Stromal cell of bone marrow (primary cell): ENCODE measurements at places on chromosomes 11 and 22.
A peak's percentile ranks its signal among the peaks of the same experiment; 100 is the strongest.

- DNase-seq, result no peak
Measured at GRCh38 chr11:118437208-118438125, 1.2 kb downstream of the KMT2A start.

DNA sequence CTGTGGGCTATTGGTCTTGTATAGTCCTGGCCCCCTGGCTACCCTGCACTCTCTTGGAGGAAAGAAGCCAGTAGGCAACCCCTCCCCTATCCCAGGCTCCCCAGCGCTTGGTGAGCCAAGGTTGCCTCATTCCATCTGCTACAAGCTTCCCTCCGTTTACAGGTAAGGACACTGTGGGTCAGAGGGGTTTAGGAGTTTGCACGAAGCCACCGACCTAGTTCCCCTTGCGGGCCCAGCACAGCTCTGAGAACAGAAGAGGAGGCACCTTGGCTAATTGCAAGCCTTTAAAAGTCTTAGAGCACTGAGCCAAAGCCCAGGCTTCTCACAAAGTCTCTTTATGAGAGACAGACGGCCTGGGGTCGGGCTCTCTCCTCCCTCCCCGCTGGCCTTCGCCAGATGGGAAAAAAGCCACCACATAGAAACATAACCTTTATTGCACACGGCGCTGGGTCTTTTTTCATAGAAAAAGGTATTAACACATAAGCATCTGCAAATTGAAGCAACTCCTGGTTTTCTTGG, 99.8 kb downstream of the CEP164 start:
- DNase-seq, result no peak

DNA sequence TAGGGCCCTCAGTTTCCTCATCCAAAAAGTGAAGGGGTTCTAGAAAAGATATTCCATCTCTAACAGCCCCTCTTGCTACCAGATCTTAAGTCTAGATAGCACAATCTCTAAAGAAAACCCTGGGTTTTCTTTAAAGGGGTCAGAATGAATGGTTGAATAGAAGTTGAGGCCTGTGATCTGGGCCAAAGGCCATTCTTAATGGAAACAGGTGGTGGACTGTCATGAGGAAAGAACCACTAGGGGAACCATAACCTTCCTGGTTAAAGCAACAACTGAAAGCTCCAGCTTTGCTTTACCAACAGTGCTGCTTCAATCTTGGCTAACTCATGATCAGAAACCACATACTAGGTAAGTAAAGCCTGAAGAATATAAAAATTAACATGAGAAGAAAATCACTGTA, 1.8 kb downstream of the CELF1 start:
- DNase-seq, result no peak

- no peak for DNase-seq
Measured at GRCh38 chr11:8035200-8035855, 45.7 kb upstream of the TUB start.

- no peak for DNase-seq
Measured at GRCh38 chr11:83666149-83666548, 380.0 kb upstream of the CCDC90B start.

- no peak for DNase-seq
Measured at GRCh38 chr11:95375451-95375850, 144.4 kb upstream of the SESN3 start.

DNA sequence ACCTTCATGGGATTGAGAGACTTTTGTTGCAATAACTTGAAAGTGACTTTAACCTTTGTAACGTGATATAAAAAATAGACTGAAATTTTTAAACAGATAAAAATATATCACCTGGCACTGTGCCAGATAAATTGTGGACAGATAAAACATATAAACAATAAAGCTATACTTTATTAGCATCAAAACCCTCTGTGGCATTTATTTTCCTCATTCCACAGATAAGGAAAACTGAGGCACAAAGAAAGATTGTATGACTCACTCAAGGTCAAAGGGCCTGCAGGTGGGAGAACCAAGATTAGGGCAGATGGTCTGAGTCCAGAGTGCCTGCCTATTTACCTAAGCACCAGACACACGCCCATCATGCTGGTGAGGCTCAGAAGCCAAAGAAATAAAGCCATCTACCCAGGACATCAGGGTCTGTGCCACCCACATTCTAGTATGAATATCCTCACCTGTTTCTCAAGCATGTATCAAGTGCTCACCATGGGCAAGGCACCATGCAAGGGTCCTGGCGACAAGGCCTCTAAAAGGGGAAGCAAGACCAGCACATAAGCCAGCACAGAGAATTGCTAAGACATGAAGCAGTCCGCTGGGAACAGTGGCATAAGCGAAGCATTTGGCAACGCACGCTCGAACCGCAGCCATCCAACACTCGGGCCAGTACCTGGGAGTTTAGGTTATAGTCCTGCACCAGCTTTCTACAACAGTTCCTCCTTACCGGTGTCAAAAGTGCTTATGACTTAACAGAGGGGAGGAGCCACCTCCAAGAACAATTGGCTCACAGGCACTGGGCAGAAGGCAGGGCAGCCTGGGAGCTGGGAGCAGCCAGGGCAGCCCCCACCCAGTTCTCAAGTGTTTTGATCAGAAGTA, 17.6 kb downstream of the MYH9 start:
- DNase-seq, result no peak

DNA sequence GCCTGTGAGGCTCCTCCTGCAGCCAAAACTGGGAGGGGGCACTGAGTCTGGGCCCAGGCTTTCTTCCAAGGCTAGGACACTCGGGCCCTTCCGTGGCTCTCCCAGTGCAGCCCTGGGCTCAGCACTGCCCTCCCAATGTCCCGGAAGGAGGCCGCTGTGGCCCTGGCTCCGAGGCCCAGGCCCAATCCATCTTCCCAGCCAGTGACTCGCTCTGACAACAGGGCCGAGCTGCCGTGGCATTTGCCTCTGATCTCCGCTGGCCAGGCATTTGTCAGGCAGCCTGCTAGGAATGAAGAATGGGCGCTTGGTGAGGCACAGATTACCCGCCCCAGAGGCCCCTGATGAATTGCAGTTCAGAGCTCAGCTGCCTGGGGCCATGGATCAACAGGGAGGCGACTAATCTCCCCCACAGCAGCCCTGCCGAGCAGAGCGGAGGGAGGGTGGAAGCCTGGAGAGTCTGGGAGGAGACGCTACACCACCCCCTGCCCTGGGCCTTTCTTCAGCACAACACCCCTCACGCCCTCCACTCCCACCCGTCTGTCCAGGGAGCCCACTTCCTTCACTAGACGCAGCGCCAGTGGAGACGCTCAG, 8.3 kb downstream of the FXYD2 start:
- peak; percentile 29 for DNase-seq

GRCh38 chr11:2428322-2428795, 16.0 kb downstream of the TRPM5 start:
- peak; percentile 8 for DNase-seq

DNA sequence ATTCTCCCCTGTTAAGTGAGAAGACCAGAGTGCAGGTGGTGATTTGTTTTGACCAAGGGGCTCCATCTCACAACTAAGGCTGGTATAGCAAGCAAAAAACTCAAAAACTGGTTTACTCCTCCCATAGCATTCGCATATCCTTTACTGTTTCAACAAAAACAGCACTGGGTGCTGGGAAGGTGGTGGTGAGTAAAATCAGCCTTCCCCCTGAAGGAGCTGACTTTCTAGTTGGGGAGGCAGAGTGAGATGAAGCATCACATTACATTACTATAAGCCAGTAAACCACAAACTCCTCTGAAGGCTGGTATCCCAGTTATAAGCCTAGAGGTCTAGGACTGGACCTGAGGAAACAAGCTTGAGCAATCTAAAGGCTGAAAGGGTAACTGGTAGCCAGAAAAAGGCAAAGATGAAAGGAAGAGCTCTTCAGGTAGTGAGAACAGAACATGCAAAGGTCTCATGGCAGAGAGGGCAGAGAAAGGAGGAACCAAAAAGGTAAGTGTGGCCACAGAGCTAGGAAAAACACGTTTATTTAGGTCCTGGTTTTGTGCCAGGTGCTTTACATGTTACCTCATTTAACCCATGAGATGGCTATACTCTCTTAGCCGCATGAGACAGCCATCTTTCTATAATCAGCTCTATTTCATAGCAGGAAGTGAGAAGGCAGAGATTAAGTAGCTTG, 22.3 kb downstream of the TMEM123 start:
- no peak for DNase-seq

DNA sequence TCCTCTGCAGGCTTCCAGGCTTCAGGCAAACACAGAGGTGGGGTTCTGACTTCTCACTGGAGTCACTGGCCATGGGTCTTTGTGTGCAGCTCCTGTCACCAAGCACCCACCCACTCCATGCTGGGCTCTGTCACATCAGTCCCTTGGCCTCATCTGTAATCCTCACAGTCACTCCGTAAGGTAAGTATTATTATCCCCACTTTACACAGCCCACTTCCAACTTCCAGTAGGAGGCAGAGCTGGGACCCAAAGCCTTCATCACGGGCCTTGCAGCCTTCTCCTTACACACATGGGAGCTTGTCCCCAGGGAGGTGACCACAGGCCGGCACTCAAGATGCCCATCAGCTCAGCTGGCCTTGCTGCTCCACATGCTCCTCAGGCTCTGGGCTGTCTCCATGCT, 266.7 kb upstream of the B3GAT1 start:
- DNase-seq, result no peak

DNA sequence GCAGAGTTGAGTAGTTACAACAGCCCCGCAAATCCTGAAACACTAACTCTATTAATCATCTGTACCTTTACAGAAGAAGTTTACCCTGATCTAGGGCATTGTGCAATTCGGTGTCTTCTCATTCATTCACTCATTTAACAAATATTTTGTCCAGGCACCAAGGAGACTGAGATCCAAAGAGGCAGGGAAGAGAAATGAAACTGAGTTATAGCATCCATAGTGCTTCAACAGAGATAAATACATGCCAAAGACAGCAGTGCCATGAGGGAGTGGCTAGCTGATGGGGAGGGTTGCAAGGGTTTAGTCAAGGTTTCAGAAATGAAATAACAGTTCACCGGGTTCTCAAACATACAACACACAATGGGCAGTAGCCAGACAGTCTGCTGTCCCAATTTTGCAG, 40.2 kb upstream of the MTNR1B start:
- no peak for DNase-seq

DNA sequence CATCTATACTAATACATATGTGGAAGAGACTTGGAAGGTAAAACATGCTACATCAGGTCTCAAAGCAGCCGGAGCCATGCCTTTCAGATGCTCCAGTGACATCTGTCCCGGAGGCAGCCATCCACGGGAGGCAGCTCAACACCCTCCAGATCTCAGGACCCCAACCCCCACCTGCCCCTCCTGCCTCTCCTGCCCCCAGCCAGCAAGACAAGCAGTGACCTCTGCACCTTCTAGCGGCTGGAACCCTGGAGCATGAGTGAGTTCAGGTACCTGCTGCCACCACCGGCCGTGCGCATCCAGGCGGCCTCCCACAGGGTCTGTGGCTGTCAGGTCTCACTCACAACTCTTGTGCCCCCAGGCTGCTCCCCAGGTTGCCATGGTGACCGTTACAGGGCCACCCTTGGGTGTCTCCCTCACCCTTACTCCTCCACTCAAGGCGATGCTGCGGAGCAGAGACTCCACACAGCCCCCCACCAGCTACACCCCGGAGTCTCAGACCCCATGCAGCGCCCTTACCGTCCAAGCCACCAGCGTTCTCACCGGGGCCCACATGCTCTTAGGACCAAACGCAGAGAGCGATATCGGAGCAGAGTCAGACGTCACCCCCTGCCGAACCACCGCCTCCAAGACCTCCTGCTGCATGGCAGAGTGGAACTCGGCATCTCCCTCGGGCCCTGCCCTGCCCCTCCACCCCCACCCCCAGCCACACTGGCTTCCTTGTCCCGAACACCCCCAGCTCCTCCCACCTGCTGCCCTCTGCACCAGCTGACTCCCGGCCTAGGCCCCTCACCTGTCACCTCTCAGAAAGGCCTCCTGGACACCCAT, 34.7 kb downstream of the CERK start:
- no peak for DNase-seq

DNA sequence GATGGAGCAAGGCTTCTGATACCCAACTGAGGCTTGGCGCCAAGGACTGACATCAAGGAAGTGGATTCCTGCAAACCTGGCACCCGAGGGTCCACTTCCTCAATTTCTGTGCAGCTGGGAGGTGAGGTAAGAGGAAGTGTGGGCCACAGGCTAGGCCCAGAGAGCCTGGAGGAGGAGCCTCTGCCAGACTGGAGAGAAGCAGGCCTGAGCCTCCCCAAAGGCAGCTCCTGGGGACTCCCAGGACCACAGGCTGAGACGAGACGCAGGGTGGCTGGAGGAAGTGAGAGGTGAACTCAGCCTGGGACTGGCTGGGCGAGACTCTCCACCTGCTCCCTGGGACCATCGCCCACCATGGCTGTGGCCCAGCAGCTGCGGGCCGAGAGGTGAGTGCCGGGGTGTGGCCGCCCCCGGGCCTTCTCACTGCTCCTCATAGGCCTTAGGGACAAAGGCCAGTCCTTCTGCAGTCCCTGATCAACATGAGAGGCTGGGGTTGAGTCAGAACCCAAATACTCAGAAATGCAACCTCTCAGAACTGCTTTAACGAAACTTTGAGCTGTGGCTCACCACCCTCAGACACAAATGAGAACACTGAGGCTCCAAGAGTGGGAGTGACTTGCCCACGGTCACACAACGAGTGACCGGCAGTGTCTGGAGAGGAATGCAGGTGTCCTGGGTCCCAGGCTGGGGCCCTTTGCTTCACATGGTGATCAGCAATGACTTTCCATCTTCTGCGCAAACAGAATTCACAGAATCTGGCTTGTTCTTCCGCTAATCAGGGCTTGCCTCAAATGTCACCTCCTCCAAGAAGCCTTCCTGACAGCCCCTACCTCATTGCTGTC, at the start of gene NCF4:
TSS of gene NCF4 (plus strand) at position 186 of the 839 bp plus-strand sequence. CDS start at position 352, 166 bp downstream.
- no peak for DNase-seq

DNA sequence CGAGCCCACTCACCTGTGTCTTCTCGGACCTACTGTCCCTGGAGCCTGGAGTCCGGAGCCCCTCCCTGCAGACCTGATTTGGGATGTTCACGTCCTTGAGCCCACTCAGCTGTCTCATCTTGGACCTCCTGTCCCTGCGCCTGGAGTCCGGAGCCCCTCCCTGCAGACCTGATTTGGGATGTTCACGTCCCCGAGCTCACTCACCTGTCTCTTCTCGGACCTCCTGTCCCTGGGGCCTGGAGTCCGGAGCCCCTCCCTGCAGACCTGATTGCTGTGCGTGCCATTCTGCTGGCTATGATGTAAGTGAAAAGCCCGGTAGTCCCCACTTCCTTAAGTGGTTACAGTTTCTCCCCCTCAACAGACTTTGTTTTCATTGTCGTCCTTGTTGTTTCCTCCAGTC, 867.1 kb downstream of the BRD1 start:
- no peak for DNase-seq

GRCh38 chr22:42434748-42435425, 2.7 kb upstream of the NFAM1 start:
- no peak for DNase-seq

GRCh38 chr11:130115218-130115617, 44.4 kb upstream of the ST14 start:
- no peak for DNase-seq

GRCh38 chr11:123152951-123153350, 42.1 kb downstream of the CLMP start:
- DNase-seq, result no peak

GRCh38 chr22:20980938-20981722, 967 bp upstream of the LZTR1 start:
- no peak for DNase-seq

DNA sequence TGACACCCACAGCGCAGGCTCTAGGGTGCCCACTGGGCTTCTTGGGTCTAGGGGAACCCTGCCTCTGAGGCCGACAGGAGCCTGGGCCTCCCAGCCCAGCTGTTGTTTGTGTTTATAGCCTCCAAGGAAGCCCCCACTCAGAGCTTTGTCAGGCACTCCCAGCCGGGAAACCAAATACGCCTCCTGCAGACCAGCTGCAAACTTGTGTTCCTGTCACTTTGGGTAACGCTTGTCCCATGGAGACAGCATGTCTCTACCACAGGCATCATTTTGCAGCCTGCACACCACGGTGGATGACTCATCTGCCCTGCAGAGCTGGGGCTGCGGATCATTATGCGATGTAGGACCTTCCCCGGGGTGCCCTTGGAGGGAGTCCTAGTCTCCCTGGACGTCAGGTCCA, 40.6 kb upstream of the CRYBB3 start:
- DNase-seq, result no peak
